Memory B cell (primary cell): ENCODE measurements at places on chromosomes 11 and 22.

GRCh38 chr11:35647421-35648093 is 15.0 kb upstream of the TRIM44 start:
- no peak for DNase-seq

DNA sequence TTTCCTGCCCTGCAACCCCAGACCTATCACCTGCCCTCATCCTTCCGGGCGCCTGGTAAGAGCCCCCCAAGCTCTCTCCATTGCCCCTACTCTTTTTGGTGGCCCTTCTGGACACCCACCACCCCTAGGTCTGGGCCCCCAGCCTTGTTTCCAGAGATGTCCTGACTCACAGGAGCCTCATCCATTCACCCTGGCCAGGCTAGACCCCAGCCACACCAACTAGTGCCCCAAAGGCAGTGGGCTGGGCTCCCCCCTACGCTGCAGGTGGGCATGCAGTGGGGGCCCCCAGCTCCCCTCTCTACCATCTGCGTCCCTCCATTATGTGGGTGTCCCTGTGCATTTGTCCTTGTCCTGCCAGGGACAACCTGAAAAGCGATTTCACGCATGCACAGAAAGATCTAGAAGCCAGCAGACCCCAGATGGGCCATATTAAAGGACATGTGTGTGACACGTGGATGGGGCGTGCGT is 1.4 kb downstream of the MRGPRF start:
- DNase-seq, result no peak

- DNase-seq, result no peak
These were observed 139.5 kb downstream of the COMMD9 start for GRCh38 chr11:36149538-36150242.

DNA sequence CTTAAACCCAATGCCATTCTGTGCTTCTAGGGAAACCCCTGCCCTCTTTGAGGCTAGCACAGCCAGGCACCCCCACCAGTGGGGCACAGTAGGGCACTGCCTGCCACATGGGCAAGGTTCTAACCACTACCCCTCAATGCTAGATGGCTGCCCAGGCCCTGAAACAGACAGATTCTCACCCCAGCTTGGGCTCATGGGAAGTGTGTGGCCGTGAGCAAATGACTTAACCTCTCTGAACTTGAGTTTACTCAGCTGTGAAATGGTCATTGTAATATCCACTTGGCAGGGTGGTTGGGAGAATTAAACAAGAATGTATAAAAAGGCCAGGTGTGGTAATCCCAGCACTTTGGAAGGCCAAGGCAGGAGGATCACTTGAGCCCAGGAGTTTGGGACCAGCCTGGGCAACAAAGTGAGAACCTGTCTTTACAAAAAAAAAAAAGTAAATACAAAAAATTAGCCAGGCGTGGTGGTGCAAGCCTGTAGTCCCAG is 22.4 kb downstream of the C22orf23 start:
- DNase-seq, result no peak

DNA sequence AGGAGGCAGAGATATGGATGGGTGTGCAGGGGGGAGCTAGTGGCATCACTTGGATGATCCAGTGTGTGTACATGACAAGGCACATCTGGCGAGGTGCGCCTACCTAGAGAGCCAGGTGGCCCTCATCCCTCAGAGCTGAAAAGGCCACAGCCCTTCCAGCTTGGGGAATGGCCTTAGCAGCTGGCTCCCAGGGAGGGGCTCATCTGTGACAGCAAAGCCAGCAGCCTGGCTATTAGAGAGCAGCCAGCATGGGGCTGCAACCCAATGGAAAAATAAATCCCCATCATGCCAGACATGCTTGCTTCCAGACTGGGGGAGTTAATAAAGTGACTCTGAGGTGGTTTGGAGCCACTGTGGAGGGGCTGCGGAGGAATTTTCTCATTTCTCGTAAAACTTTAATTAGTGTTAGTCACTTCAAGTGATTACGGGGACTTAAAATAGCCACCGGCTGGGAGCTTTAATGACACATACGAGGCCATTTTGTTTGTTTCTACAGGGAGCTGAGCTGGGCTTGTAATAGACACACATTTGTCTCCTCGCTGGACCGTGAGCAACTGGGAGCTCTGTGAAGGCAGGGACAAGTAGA is 111.2 kb upstream of the ALX4 start:
- no peak for DNase-seq

- no peak for DNase-seq
These were observed 1.8 kb downstream of the SPATA19 start for GRCh38 chr11:133843454-133843987.

DNA sequence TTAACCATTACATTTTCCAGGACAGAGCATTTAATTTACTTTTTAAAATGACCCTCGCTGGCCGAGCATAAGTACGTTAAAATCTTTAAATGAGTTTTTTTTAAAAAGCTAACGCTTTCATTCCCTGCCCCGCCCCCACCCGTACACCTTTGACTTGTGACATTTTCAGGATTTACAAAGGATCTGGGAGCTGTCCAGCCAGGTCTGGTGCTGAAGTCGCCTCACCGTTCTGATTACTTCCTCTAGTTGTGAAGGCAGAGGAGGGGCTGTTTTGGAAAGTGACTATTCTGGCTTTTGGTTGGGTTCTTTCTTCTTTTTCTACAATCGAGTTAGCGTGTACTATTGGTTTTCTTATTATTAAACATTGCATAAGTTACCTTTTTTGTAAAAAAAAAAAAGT is 2.9 kb downstream of the C11orf87 start:
- no peak for DNase-seq

DNA sequence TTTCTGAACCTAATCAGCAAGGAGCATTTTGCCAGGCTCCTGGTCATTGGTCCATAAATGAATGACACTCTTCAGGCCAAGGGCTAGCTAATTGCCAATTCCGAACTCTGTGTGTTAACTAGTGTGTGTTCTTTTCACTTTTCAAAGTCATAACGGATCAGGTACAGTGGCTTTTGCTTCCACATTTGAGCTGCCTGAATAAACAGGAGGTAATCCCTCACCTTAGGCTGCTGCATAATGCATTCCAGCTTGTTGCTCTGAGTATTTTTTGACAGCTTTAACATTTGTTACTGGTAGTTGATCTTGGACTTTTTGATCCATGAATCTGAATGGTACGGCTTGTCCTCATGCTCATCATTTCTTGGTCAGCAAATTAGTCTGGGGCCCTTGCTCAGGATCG is 485.1 kb downstream of the CNTN5 start:
- DNase-seq, result no peak

- DNase-seq, result peak; percentile 79
These were observed 8.6 kb downstream of the ARAP1 start for GRCh38 chr11:72743321-72744221.

GRCh38 chr22:23812378-23812777 is 25.6 kb downstream of the SMARCB1 start:
- no peak for DNase-seq

DNA sequence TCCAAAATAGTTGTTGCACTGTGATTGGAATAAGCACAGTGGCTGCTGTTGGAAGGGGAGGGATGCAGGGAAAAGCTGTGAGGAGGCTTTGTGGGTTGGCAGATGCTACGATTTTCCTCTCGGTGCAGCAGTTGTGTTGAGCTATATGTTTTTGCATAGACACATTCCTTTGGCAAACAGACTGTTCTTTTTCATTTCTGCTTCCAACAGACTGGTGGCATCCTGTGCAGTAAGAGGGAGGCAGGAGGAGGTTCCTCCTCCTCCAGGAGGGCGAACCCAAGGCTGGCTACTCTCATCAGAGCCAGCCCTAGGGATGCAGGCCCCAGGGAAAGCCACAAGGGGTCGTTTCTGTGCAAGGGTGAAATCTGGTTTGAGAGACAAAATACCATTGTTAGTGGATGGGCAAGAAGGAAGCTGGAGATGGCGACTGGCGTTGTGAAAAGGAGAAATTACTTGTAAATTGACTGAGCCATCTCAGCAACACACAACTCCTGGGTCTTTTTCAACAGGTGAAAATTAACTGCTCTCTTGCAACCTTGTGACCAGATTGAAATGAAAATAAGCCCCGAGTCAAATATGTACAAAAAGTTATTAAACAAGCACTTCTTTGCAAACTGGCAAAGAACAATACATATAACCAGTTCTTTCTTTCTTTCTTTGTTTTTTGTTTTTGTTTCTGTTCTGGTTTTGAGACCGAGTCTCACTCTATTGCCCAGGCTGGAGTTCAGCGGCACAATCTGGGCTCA is 26.5 kb upstream of the UBASH3B start:
- peak; percentile 56 for DNase-seq

GRCh38 chr11:102360681-102361080 is 13.7 kb downstream of the BIRC2 start:
- DNase-seq, result no peak

- no peak for DNase-seq
These were observed 26.3 kb upstream of the GNB1L start for GRCh38 chr22:19880786-19881569.

DNA sequence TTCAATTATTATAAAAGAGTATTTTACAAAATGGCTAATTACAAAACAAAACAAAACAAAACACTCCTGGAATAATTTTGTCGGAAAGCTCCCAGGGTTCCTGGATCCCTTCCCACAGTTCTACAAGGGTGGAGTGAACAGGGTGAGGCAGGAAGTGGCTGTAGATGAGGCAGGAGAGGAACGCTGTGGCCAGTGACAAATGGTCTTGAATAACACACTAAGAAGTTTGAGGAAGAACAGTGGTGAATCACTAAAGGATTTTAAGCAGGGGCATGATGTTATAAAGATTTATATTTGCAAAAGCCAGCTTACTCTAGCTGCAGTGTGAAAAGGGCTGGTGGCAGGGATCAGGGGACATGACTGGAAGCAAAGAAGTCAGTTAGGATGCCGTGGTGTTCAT is 33.8 kb upstream of the APOA1 start:
- no peak for DNase-seq

DNA sequence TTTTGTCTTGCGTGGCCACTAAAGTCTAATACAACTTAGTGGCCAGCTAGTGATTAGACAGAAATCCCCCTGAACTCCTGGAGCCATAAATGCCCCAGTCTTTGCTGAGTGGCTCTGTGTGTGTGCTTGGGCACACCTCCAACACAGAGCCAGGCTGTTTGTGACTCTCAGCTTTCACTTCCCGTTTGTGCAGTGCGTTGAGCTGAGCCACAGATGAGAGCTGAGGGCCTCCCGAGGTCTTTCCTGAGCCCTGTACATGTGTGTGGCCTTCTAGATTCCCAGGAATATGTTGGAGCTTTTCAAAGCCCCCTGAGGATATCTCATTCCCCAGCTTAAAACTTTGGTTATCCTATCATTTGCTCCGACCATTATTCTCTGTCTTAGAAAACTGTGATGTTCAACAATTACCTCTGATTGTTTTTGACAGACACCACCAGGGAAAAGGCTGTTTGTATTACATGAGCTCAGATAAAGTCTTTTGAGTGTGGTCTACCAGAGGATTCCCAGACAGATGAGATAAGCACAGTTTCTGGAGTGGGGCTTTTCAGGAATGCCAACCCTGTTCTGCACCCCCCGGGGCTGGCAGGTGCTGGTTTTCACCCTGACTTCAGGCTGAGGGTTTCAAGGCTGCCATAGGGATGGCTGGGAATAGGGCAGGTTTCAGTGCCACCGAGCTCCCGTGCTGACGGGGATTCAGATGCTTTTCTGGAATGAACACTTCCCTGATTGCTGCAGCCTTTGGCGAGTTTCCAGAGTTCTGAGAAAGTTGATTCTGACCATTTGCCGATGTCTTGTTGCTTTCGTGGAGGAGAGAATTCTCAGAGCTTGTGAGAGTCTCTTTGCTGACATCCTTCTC is 23.8 kb downstream of the IGHMBP2 start:
- DNase-seq, result peak; percentile 15

- DNase-seq, result no peak
These were observed 87.4 kb downstream of the BRD1 start for GRCh38 chr22:49740242-49740641.

- no peak for DNase-seq
These were observed 1.3 kb downstream of the PACS1 start for GRCh38 chr11:66071381-66071801.

DNA sequence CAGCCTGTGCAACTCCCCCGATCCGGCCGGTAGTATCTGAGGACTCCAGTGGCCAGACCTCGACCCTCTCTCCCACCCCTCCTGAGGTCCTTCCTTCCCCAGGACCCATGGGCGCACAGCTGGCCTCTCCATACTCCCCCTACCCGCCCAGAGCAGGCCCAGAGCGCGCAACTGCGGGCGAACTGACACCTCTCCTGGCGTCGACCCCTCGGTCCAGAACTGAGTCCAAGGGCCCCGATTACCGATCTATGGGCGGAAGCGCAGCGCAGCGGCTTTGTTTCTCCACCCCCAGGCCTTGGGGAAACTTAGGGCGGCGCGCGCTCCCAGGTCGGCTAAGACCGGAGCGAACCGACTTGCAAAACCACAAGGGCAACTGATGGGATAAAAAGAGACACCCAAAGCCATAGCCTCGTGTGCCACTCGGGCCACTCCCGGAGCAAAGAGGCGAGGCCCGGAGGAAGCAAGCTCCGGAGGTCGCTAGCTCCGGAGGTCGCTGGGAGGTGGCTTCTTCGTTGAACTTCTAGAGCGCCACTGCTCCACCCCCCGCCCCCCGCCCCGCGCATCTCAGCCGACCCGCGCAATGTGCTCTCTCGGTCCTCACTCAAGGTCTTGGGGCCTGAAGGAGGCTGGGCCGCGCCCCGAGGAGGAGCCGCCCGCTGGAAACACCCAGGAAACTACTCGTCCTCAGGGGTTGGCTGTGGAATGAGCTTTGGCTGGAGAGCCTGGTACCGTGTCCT is 9.8 kb upstream of the ALX4 start:
- no peak for DNase-seq

DNA sequence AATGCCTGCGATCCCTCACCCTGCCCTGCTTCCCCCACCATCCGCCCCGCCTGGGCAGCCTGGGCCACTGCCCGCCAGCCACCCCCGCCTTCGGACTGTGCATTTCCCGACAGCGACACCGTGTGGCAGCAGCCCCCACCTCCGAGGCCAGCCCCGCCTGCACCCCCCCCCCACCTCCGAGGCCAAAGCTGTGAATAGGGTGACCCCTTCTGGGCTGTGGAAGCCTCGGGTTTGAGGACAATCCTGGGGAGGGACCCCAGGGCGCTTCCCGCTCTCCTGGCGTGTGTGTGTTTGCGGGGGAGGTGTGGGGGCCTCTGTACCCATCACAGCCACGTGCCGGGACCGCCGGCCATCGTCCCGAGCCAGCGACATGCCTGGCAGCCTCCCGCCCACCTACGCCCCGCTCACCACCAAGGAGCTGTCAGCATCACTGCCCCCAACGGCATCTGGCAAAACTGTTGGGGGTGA is 33.8 kb upstream of the PPARA start:
- peak; percentile 86 for DNase-seq

GRCh38 chr22:24455751-24456426 is 28.5 kb downstream of the ADORA2A start:
- no peak for DNase-seq

GRCh38 chr22:37178350-37179125 is 9.5 kb downstream of the C1QTNF6 start:
- DNase-seq, result no peak

- DNase-seq, result no peak
These were observed 157.4 kb downstream of the NAV2 start for GRCh38 chr11:19869946-19870589.
